ENCODE measurements at places on chromosomes 7 and 10. TPM values are rescaled to one million over a fixed set of nuclear protein-coding genes. Genes with fewer than 3 reads are reported as not detected.
A peak's percentile ranks its signal among the peaks of the same experiment; 100 is the strongest.

- H3K27ac ChIP-seq = no peak overlapping the region
- peak; percentile 48 for DNase-seq
- H3K4me3 ChIP-seq = no peak overlapping the region
- H3K27me3 ChIP-seq = no peaks in the 10 kb centered on the region
Observed at GRCh38 chr7:102260856-102261255, 25.8 kb upstream of the SH2B2 start.

GRCh38 chr7:101870361-101871062, 53.1 kb downstream of the CUX1 start:
- H3K4me1 ChIP-seq = peaks cover 17% of the 10 kb centered on the region
- DNase-seq = no peak
- no peak overlapping the region for H3K27ac ChIP-seq
- no peak overlapping the region for H3K4me3 ChIP-seq
- H3K36me3 ChIP-seq = no peaks in the 10 kb centered on the region

GRCh38 chr10:127451628-127452027, 97.5 kb upstream of the NPS start:
- H3K27me3 ChIP-seq = no peaks in the 10 kb centered on the region
- H3K27ac ChIP-seq = no peak overlapping the region
- no peaks in the 10 kb centered on the region for H3K4me1 ChIP-seq
- no peaks in the 10 kb centered on the region for H3K36me3 ChIP-seq

- H3K4me3 ChIP-seq = no peak overlapping the region
- H3K36me3 ChIP-seq = no peaks in the 10 kb centered on the region
- no peak for DNase-seq
- H3K4me1 ChIP-seq = peaks cover 4% of the 10 kb centered on the region
- H3K27me3 ChIP-seq = no peaks in the 10 kb centered on the region
Observed at GRCh38 chr10:129704786-129705525, 237.9 kb downstream of the MGMT start.

DNA sequence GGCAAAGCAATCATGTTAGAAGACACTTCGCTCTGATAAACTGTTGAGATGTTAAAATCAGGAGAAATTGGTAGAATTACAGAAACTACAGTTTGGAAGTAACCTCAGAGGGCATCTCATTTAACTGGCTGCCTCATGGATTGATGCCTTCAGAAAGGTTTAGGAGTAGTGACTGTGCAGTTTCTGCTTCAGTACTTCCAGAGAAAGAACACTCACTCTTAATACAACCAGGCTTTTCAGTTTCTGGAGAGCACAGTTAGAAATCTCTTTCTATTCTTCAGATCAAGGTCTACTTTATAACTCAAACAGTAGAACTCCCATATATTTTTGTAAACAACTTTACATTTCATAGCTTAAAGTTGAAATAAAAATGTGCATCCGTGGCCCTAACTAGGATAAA, 1358.9 kb upstream of the LRRTM3 start:
- H3K36me3 ChIP-seq = no peaks in the 10 kb centered on the region
- H3K4me1 ChIP-seq = peaks cover 3% of the 10 kb centered on the region
- H3K27ac ChIP-seq = no peak overlapping the region
- H3K27me3 ChIP-seq = no peaks in the 10 kb centered on the region

- peak overlapping the region; percentile 59 for H3K4me3 ChIP-seq
- no peaks in the 10 kb centered on the region for H3K36me3 ChIP-seq
- H3K27ac ChIP-seq = peak overlapping the region; percentile 89
- peak; percentile 60 for DNase-seq
Observed at GRCh38 chr10:114042895-114043531, 653 bp upstream of the ADRB1 start.

DNA sequence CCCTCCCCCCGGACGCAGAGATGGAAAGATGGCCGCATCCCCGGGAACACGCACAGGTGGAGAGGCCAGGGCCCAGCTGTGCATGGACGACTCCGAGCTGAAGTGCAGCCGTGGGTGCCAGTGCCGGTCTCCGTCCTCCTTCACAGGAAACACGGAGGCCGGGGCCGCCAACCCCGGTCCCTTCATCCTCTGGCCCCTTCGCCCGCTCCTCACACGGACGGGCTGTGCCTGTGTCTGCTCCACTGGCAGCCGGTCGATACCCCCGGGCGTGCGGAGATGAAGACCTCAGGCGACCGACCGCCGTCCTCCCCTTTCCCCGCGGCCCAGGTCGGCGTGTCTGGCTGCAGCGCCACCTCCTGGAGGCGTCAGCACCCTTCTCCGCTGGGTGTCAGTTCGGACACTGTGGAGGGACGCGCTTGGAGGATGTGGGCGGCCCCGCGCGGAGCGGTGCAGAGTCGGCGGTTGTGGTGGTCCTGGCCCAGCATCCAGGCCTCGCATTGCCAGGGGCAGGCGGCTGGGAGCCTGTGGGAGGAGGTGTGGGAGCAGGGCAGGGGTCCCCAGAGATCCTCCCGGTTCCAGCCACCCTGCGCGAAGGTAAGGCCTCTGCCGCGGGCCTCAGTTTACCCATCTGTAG, 9.9 kb downstream of the ZNF511 start:
- H3K4me3 ChIP-seq = peak overlapping the region; percentile 43
- no peak overlapping the region for H3K27ac ChIP-seq
- peaks cover 14% of the 10 kb centered on the region for H3K27me3 ChIP-seq
- no peaks in the 10 kb centered on the region for H3K36me3 ChIP-seq
- DNase-seq = no peak
- no peaks in the 10 kb centered on the region for H3K4me1 ChIP-seq

GRCh38 chr7:40009301-40009700, 59.2 kb downstream of the CDK13 start:
- DNase-seq = no peak
- H3K36me3 ChIP-seq = peaks cover 4% of the 10 kb centered on the region
- no peaks in the 10 kb centered on the region for H3K27me3 ChIP-seq

- no peak for DNase-seq
- H3K4me3 ChIP-seq = no peak overlapping the region
- no peaks in the 10 kb centered on the region for H3K36me3 ChIP-seq
- no peaks in the 10 kb centered on the region for H3K4me1 ChIP-seq
- H3K27ac ChIP-seq = no peak overlapping the region
- no peaks in the 10 kb centered on the region for H3K27me3 ChIP-seq
Observed at GRCh38 chr7:20021831-20022230, 195.4 kb downstream of the MACC1 start.

GRCh38 chr10:70673929-70674559, 1.7 kb downstream of the ADAMTS14 start:
- H3K27me3 ChIP-seq = no peaks in the 10 kb centered on the region
- DNase-seq = no peak
- H3K36me3 ChIP-seq = no peaks in the 10 kb centered on the region
- peak overlapping the region; percentile 36 for H3K27ac ChIP-seq
- no peak overlapping the region for H3K4me3 ChIP-seq

DNA sequence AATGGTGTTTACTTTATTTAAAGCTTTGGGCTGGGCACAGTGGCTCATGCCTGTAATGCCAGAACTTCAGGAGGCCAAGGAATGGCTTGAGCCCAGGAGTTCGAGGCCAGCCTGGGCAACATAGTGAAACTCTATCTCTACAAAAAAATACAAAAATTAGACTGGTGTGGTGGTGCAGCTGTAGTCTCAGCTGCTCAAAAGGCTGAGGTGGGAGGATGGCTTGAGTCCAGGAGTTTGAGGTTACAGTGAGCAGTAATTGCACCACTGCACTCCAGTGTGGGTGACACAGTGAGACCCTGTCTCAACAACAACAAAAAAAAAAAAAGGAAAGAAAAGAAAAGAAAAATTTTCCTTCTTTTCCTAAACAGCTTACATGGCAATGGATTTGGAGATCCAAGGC, 22.0 kb downstream of the SLC16A9 start:
- no peak overlapping the region for H3K27ac ChIP-seq
- H3K36me3 ChIP-seq = no peaks in the 10 kb centered on the region
- no peaks in the 10 kb centered on the region for H3K4me1 ChIP-seq
- H3K27me3 ChIP-seq = no peaks in the 10 kb centered on the region
- no peak for DNase-seq

- H3K36me3 ChIP-seq = no peaks in the 10 kb centered on the region
- no peaks in the 10 kb centered on the region for H3K4me1 ChIP-seq
- H3K4me3 ChIP-seq = no peak overlapping the region
- no peak overlapping the region for H3K27ac ChIP-seq
Observed at GRCh38 chr7:36404639-36405408, 15.2 kb downstream of the ANLN start.

DNA sequence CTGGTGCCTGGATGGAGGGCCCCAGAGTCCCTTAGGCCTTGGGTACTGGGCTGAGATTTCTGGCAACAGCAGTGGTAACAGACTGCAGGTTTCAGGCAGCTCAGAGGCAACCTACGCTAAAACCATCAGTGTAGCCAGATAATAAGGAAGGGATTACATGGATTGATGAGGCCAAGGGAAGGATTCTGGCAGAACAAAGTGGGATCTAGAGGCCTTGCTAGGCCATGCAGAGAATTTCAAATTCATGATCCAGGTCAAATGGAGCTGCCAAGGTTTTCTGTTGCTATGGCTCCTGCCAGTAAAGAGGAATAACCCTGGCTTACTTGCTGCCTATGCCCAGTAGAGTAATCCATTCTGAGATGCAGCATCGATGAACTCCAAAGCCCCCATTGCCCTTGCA, 445.7 kb downstream of the ADRA2A start:
- no peaks in the 10 kb centered on the region for H3K36me3 ChIP-seq
- H3K27ac ChIP-seq = no peak overlapping the region
- no peak for DNase-seq

DNA sequence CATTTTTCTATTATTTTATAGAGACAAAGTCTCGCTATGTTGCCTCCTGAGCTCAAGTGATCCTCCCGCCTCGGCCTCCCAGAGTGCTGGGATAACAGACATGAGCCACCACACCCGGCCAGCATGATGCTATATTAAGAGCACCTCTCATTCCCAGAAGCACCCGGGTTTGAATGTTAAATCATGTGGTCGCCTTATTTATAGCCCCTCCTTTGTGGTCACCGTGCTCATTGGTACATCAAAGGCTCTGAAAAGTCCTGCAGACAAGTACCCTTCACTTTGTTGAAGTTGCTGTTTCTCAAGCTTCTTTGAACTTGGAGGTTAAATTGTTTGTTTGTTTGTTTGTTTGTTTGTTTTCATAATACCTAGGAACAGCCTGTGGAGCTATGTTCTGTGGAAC, 40.0 kb downstream of the CLIP2 start:
- H3K4me1 ChIP-seq = no peaks in the 10 kb centered on the region
- no peaks in the 10 kb centered on the region for H3K27me3 ChIP-seq
- no peak for DNase-seq
- no peak overlapping the region for H3K27ac ChIP-seq
- no peak overlapping the region for H3K4me3 ChIP-seq

DNA sequence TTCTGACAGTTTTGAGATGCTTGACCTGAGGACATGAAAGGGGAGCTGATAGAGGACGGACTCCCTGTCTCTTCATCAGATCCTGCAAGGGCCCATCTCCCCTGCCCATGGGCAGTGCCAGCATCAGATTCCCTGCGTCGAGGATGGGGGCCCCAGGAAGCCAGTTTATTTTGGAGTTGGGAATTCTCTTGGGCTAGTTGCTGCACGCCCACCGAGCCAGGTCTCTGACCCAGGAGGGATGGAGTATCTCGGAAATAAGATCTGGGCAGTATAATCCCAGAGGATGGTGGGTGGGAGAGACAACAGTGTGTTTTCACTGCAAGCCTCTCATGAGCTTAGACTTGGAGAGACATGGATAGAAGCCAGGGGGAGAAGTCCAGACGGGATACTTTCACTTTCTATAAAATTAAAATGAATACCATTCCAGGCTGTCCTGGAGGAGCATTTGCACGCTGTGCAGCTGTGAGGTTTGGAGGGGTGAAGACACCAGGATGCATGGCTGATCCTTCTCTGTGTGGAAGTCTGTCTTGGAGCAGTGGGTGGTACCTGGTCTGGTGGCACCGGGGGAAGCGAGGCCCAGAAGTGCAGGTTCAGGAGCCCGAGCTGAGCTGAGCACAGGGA, 25.8 kb downstream of the DOCK1 start:
- peak overlapping the region; percentile 33 for H3K4me3 ChIP-seq
- DNase-seq = no peak
- H3K36me3 ChIP-seq = peaks cover 4% of the 10 kb centered on the region
- peaks cover 19% of the 10 kb centered on the region for H3K4me1 ChIP-seq
- H3K27ac ChIP-seq = no peak overlapping the region
- H3K27me3 ChIP-seq = no peaks in the 10 kb centered on the region

DNA sequence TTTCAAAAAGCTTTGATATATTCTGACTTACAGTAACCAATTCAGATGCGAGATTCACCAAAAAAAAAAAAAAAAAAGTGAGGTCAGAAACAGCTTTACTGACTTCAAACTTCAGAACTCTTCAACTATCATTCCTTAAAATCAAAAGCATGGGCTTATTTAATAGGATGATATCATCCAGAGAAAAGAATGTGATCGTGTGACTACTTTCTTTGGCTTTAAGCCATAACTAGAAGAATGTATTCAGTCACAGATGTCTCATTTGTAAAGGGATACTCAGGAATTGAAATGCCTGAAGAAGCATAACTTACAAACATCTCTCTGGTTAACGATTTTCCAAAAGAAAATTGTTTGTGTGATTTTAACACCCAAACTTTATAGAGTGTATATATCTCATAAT, 11.5 kb downstream of the TPK1 start:
- H3K27ac ChIP-seq = no peak overlapping the region
- H3K4me1 ChIP-seq = no peaks in the 10 kb centered on the region
- H3K36me3 ChIP-seq = no peaks in the 10 kb centered on the region
- no peak overlapping the region for H3K4me3 ChIP-seq

DNA sequence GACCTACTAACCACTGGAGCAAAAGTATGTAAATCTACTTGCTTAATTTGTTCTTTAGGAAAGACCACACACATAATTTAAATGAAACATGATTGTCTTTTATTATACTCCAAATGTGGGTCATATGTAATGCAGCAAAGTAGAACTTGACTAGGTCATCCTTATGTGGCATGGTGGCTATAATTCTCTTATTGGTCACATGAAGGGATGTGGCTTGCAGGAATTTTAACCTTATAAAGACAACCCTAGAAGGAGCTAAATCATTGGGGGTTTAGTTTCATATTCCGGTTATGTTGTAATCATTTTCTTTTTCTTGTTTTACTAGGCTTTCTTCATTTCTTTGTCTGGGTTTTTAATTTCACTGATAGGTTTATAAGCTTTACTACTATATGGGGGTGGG, 93.9 kb downstream of the SEPTIN7 start:
- peaks cover 4% of the 10 kb centered on the region for H3K4me1 ChIP-seq
- no peak for DNase-seq
- no peak overlapping the region for H3K27ac ChIP-seq
- H3K36me3 ChIP-seq = peaks cover 6% of the 10 kb centered on the region

- no peaks in the 10 kb centered on the region for H3K27me3 ChIP-seq
- peaks cover 6% of the 10 kb centered on the region for H3K36me3 ChIP-seq
- peaks cover 13% of the 10 kb centered on the region for H3K4me1 ChIP-seq
- no peak overlapping the region for H3K4me3 ChIP-seq
- DNase-seq = no peak
- no peak overlapping the region for H3K27ac ChIP-seq
Observed at GRCh38 chr10:124748166-124748565, 4.0 kb upstream of the FAM53B start.

CYP3A7 gene
- total RNA-seq = not detected

ACTR3C gene
- total RNA-seq = 2.6 TPM

SAMD9 gene
- total RNA-seq = 6.2 TPM

TBC1D12 gene
- total RNA-seq = 4.9 TPM

GPR85 gene
- total RNA-seq = 3.1 TPM

ZNF25 gene
- 16.9 TPM for total RNA-seq

LRIT1 gene
- total RNA-seq = not detected

C10orf53 gene
- not detected for total RNA-seq

NAT16 gene
- total RNA-seq = not detected

NPY4R gene
- total RNA-seq = not detected

Data from heart right ventricle (tissue), 16 donors.